Activated CD4-positive, alpha-beta memory T cell treated with anti-CD3 and anti-CD28 coated beads for 36 hours (primary cell): ENCODE measurements at places on chromosomes 12 and 14. TPM values are rescaled to one million over a fixed set of nuclear protein-coding genes. Genes with fewer than 3 reads are reported as not detected.

Gene VRTN
- total RNA-seq, result not detected

Gene CD163L1
- total RNA-seq, result not detected

GRCh38 chr12:3493043-3493858 lies 2.2 kb downstream of the PRMT8 start:
- H3K36me3 ChIP-seq, result no peaks in the 10 kb centered on the region
- no peak for DNase-seq
- H3K27me3 ChIP-seq, result peaks cover 65% of the 10 kb centered on the region
- H3K27ac ChIP-seq, result no peak overlapping the region
- H3K4me1 ChIP-seq, result no peaks in the 10 kb centered on the region
- no peak overlapping the region for H3K4me3 ChIP-seq

GRCh38 chr12:100238801-100239200 lies 28.1 kb downstream of the DEPDC4 start:
- no peak for DNase-seq
- H3K4me1 ChIP-seq, result no peaks in the 10 kb centered on the region
- H3K27ac ChIP-seq, result no peak overlapping the region
- H3K27me3 ChIP-seq, result no peaks in the 10 kb centered on the region
- H3K36me3 ChIP-seq, result no peaks in the 10 kb centered on the region

DNA sequence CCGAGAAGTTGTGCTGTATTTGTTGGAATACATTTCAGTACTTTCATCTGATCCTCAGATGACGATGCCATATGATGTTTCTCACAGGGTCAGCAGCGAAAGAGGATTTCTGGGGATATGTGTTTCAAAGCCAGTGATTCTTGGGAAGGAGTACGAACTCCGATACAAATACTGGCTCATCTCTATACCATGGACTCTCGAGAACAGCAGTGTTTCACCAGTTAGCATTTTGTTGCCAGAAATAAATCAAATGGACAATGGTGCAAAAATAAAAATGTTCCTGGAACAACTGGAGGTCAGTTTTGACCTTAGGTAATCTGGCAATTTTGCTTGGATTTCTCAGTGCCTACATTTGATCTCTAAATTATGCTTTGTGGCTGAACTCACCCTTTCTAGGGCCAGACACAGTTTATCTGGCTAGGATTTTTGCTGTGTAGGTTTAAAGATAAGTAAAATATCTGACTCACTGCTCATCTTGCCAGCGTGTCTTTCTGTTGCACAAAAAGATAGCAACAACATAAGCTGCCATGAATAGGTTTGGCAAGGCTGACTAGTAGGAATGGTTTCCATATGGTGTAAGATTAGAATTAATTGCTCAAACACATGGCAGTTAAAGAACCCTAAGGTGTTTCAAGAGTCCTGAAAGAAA lies 11.0 kb upstream of the MGP start:
- H3K4me1 ChIP-seq, result no peaks in the 10 kb centered on the region
- no peaks in the 10 kb centered on the region for H3K36me3 ChIP-seq
- H3K27me3 ChIP-seq, result no peaks in the 10 kb centered on the region
- no peak overlapping the region for H3K4me3 ChIP-seq
- DNase-seq, result no peak
- H3K27ac ChIP-seq, result no peak overlapping the region
